ENCODE measurements at places on chromosomes 3 and 15. TPM values are rescaled to one million over a fixed set of nuclear protein-coding genes. Genes with fewer than 3 reads are reported as not detected.
A peak's percentile ranks its signal among the peaks of the same experiment; 100 is the strongest.

SLCO2A1 gene
- 96.8 TPM for total RNA-seq

GRCh38 chr3:49805897-49806701, 3.0 kb downstream of the INKA1 start:
- no peaks in the 10 kb centered on the region for H3K27me3 ChIP-seq
- H3K36me3 ChIP-seq = peaks cover 1% of the 10 kb centered on the region
- peak overlapping the region; percentile 84 for H3K27ac ChIP-seq
- no peaks in the 10 kb centered on the region for H3K4me1 ChIP-seq
- DNase-seq = peak; percentile 75

GRCh38 chr3:158471639-158472294, 99.2 kb upstream of the MLF1 start:
- H3K27me3 ChIP-seq = no peaks in the 10 kb centered on the region
- H3K27ac ChIP-seq = no peak overlapping the region
- DNase-seq = no peak
- H3K4me3 ChIP-seq = no peak overlapping the region

GRCh38 chr15:65307978-65308377, 3.5 kb downstream of the RNU5B-1 start:
- no peaks in the 10 kb centered on the region for H3K27me3 ChIP-seq
- no peaks in the 10 kb centered on the region for H3K36me3 ChIP-seq
- H3K4me3 ChIP-seq = no peak overlapping the region
- no peaks in the 10 kb centered on the region for H3K4me1 ChIP-seq

MRPS11 gene
- total RNA-seq = 32.2 TPM

HHLA2 gene
- total RNA-seq = not detected

ITGB5 gene
- total RNA-seq = 369 TPM

DNA sequence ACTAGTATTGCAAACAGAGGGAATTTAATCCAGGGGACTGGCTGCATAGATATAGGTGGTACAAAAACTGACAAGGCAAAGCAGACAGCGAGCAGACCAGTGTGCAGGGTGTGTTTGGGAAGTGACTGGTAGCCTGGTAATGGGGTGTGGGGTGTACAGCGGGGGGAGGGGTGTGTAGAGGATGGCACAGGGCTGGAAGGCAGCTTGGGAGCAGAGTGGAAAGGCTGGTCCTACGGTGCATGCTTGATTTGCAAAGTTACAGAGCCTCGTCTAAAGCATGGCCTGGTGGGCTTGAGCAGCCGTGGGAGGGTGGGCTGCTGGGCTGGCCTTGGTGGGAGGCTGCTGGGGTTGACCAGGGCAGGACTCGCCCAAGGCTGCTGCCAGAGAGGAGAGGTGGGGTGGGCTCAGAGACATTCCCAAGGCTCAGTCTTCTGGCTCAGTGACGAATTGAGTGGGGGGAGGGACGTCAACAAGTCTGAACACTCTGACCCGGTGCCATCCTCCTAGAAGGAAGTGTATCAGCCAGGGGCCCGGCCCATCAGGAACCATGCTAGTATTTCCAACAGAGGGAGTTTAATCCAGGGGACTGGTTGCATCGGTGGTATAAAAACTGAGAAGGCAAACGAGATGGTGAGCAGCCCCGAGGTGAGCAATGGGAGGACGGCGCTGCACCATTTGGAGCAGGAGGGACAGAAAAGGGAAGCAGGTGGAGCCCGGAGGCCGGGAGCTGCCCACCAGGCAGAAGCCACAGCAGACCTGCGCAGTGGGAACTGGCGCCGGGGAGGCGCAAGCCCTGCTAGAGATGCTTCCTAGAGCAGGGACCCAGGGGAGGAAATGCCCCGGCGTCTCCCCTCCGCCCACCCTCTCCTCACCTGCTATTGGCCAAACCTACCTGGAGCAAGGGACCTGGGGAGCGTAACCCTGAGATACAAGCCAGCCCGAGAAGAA, 29.2 kb downstream of the CPN2 start:
- H3K4me1 ChIP-seq = no peaks in the 10 kb centered on the region
- no peak for DNase-seq
- no peaks in the 10 kb centered on the region for H3K36me3 ChIP-seq
- no peaks in the 10 kb centered on the region for H3K27me3 ChIP-seq
- no peak overlapping the region for H3K27ac ChIP-seq

DNA sequence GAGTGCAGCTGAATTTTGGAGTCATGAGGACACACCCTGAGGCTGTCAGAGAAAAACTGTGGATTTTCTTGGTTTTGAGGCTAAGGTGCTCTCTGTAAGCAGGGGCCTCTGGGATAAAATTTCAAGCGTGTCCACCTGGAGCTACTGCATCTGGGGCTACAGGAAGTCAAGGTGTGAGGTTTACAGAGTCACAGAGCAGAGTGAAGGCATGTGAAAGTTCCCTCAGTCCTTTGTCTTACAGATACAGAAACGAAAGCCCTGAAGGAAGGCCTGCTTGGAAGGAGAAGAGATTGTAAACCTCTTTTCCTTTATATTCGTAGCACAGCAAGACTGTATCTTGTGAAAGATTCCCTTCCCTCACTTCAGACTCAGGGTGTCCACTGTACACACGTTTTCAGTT, 138.6 kb downstream of the OPA1 start:
- H3K4me3 ChIP-seq = no peak overlapping the region
- no peaks in the 10 kb centered on the region for H3K27me3 ChIP-seq
- no peak overlapping the region for H3K27ac ChIP-seq
- H3K36me3 ChIP-seq = no peaks in the 10 kb centered on the region
- no peaks in the 10 kb centered on the region for H3K4me1 ChIP-seq
- no peak for DNase-seq

SLC51B gene
- total RNA-seq = not detected

CADPS gene
- 0.75 TPM for total RNA-seq

- no peak overlapping the region for H3K27ac ChIP-seq
- H3K4me3 ChIP-seq = no peak overlapping the region
- no peak for DNase-seq
- no peaks in the 10 kb centered on the region for H3K27me3 ChIP-seq
- no peaks in the 10 kb centered on the region for H3K4me1 ChIP-seq
- H3K36me3 ChIP-seq = no peaks in the 10 kb centered on the region
These were observed 22.0 kb downstream of the RAB27A start for GRCh38 chr15:55267401-55268175.

DNA sequence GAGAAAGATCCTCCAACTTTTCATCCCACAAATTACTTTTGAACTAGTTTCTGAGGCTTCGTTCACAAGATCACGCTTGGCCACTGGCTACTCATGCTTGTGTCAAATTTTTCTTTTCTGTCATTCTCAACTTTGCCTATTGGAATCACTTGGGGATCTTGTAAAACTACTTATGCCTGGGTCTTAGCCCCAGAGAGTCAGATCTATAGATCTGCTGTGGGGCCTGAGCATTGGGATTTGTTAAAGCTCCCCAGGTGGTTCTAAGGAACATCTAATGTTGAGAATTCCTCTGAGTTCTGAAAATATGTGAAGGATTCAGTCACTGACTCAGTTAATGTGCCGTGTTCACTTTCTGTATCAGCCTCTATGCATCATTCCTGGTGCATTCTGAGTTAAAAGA, 71.7 kb upstream of the VGLL3 start:
- H3K4me1 ChIP-seq = no peaks in the 10 kb centered on the region
- H3K36me3 ChIP-seq = no peaks in the 10 kb centered on the region
- no peak for DNase-seq
- no peaks in the 10 kb centered on the region for H3K27me3 ChIP-seq
- H3K4me3 ChIP-seq = no peak overlapping the region

STARD5 gene
- 2.2 TPM for total RNA-seq

GRCh38 chr3:126465928-126466544, 9.7 kb downstream of the ZXDC start:
- peaks cover 13% of the 10 kb centered on the region for H3K36me3 ChIP-seq
- no peaks in the 10 kb centered on the region for H3K4me1 ChIP-seq
- H3K27me3 ChIP-seq = no peaks in the 10 kb centered on the region
- H3K4me3 ChIP-seq = no peak overlapping the region

DNA sequence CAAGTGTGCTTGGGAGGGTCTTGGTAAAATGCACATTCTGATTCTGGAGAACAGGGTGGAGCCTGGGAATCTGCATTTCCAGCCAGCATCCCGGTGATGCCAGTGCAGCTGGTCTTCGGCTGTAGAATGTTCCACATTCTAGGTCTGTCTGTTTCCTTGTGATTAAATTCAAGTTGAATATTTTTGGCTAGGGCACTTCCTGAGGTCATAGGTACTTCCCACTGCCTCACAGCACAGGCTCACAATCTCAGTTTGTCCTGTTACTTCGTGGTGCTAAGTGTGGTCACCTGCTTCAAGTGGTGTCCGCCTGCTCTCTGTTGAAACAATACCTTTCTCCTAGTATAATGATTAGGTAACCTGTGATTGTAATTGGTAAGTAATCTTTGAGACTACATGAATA, 40.1 kb downstream of the FLNB start:
- H3K27ac ChIP-seq = peak overlapping the region; percentile 73
- no peaks in the 10 kb centered on the region for H3K36me3 ChIP-seq
- DNase-seq = no peak
- H3K4me3 ChIP-seq = no peak overlapping the region
- H3K4me1 ChIP-seq = peaks cover 9% of the 10 kb centered on the region

WHAMM gene
- total RNA-seq = 11.8 TPM

- peaks cover 3% of the 10 kb centered on the region for H3K36me3 ChIP-seq
- H3K27me3 ChIP-seq = no peaks in the 10 kb centered on the region
- H3K27ac ChIP-seq = no peak overlapping the region
- H3K4me1 ChIP-seq = no peaks in the 10 kb centered on the region
- no peak overlapping the region for H3K4me3 ChIP-seq
- DNase-seq = no peak
These were observed 8.3 kb downstream of the GHRL start for GRCh38 chr3:10284496-10284895.

GRCh38 chr3:139559541-139559940, 20.0 kb upstream of the RBP1 start:
- no peaks in the 10 kb centered on the region for H3K4me1 ChIP-seq
- DNase-seq = no peak
- no peak overlapping the region for H3K27ac ChIP-seq
- H3K36me3 ChIP-seq = peaks cover 2% of the 10 kb centered on the region
- H3K4me3 ChIP-seq = no peak overlapping the region

BBX gene
- total RNA-seq = 77.8 TPM

- H3K4me3 ChIP-seq = no peak overlapping the region
- H3K27me3 ChIP-seq = no peaks in the 10 kb centered on the region
- H3K4me1 ChIP-seq = no peaks in the 10 kb centered on the region
- no peak for DNase-seq
- H3K27ac ChIP-seq = no peak overlapping the region
These were observed 435.3 kb downstream of the TUSC7 start for GRCh38 chr3:117144853-117145252.

STRIT1 gene
- not detected for total RNA-seq

DNA sequence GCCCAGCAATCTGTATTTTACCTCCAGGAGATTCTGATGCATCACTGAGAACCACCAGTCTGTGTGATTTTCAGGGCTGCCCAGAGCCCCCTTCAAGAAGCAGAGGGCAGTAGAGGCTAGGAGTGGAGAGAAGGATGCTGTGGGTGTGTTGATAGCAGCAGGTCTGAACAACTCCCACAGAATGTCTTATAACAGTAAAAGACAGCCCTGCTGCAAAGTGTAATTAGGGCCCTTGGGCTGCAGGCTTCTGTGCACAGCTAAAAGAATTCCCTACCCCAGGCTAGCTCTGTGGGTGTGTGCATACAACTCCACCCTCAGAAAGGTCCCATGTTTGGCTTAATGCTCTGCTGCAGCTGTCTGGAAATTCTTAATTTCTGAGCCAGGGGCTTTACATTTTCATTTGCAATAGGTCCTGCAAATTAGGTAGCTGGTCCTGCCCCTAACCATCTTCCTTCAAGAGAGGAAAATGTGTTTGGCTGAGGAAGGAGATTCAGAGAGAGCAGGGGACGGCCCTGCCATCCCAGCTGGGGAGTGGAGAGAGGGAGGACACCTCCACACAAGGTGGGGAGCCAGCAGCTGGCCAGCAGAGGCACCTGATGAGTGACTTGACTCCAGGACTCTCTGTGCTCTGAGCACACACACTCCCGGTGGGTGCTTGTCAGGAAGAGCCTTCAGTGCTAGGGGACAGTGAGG, 43.2 kb upstream of the RAB6B start:
- DNase-seq = no peak
- no peak overlapping the region for H3K27ac ChIP-seq
- no peaks in the 10 kb centered on the region for H3K36me3 ChIP-seq
- H3K4me1 ChIP-seq = no peaks in the 10 kb centered on the region
- H3K4me3 ChIP-seq = no peak overlapping the region
- H3K27me3 ChIP-seq = no peaks in the 10 kb centered on the region

DNA sequence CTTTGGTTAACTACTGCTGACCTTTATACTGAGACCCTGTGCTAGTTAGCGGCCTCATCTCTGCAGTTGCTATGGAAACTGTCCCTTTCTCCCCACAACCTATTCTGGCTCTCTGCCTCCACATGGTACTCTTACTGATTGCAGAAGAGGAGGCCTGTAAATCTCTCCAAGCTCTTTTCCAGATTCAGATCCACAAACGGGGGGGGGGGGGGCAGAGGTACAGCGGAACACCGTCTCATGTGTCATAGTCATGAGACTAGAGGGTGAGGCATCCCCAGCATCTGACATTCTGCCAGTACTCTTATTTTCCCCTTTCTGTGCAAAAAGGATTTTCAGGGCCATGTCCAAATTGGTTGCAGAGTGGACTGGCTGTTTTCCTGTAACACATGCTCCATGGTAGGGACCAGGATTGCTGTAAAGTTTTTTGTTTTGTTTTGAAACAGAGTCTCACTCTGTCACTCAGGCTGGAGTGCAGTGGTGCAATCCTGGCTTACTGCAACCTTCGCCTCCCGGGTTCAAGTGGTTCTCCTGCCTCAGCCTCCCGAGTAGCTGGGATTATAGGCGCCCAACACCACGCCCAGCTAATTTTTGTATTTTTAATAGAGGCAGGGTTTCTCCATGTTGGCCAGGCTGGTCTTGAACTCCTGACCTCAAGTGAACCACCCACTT, 8.3 kb upstream of the MAP1A start:
- no peak for DNase-seq
- no peaks in the 10 kb centered on the region for H3K36me3 ChIP-seq
- peaks cover 3% of the 10 kb centered on the region for H3K4me1 ChIP-seq
- H3K27me3 ChIP-seq = no peaks in the 10 kb centered on the region
- H3K27ac ChIP-seq = no peak overlapping the region

GRCh38 chr3:179446501-179446900, 4.8 kb downstream of the GNB4 start:
- H3K4me1 ChIP-seq = no peaks in the 10 kb centered on the region
- no peaks in the 10 kb centered on the region for H3K27me3 ChIP-seq
- H3K36me3 ChIP-seq = no peaks in the 10 kb centered on the region
- no peak overlapping the region for H3K4me3 ChIP-seq
- no peak for DNase-seq

DNA sequence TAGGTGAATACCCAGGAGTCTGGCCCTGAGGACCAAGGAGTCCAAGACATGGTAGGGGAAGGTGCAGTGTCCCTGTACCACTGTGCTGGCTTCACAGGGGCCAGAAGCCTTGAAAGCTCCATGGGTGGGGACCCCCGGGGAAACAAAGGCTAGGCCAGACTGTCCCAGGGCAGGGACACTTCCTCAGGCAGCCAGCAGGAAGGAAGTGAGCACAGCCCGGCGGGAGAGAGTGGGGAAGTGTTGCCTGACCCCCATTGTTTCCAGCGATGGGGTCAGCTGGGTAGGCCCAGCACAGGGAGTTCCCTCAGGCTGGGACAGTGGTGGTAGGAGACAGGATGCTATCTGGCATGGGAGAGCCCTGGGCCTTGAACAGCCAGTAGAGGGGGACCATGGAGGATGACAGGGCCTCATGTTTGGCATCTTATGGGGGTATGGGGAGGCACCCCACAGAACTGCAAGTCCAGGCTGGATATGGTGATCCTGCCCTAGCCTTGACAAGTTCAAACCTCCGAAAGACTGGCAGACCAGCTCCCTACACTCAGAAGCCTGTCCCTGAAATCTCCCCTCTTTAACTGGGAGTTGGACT, 1.2 kb upstream of the HYAL2 start:
- no peak overlapping the region for H3K4me3 ChIP-seq
- H3K27me3 ChIP-seq = no peaks in the 10 kb centered on the region
- no peak overlapping the region for H3K27ac ChIP-seq
- no peaks in the 10 kb centered on the region for H3K4me1 ChIP-seq
- no peaks in the 10 kb centered on the region for H3K36me3 ChIP-seq
- peak; percentile 63 for DNase-seq

Data from aorta (tissue), 5 donors.